ENCODE measurements at places on chromosomes 2 and 18.

DNA sequence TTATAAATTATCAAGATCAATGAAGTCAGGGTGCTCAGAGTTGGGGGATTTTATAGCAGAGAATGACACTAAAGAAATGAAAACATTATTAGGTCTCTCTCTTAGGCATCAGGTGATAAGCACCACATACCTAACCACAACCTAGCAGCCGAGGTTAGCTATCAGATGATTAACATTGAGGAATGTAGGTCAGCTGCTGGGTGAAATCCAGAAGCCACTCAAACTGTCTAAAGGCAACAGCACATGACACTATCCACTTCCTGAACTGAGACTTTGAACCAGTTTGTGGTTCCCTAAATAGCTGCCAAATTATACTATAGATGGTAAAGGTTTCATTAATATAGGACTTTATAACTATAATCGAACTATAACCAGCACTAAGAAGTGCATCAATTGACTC, 4.7 kb downstream of the EPG5 start:
- no peak for DNase-seq

DNA sequence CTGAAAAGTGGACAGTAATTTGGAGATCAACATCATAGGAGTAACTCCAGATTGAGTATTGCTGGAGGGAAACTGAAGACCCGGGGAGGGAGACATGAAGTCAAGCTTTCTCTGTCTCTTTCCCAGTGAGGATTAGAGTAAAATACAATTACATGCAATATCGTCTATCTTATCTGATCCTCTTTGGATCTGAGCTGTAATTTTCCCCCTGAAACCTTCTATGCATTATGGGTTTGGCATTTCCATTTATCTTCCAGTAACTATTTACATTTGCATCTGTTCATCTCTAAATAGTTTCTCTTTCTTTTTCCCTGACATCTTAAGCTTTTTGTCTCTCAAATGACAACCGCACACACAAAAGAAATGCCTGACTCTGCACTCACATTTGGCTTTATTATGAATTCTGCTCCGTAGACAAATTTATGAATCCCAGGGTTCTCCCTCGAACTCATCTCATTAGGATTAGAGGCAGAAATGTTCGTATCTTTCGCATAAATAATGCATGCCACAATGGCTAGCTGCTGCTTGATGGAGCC, 113.1 kb downstream of the SPP2 start:
- DNase-seq: no peak

GRCh38 chr2:86143926-86144685, 38.1 kb downstream of the PTCD3 start:
- no peak for DNase-seq

- DNase-seq: no peak
Observed at GRCh38 chr2:177537636-177538035, 145.1 kb downstream of the AGPS start.

GRCh38 chr2:216371721-216372702, at the start of gene MARCHF4:
Gene MARCHF4 (minus strand): TSS chr2:216372483. CDS start chr2:216370260, 2,223 bp downstream.
- no peak for DNase-seq

- DNase-seq: no peak
Observed at GRCh38 chr2:101253703-101254450, 1.2 kb downstream of the CNOT11 start.

GRCh38 chr2:134039912-134040581, 213.8 kb upstream of the MGAT5 start:
- DNase-seq: no peak

DNA sequence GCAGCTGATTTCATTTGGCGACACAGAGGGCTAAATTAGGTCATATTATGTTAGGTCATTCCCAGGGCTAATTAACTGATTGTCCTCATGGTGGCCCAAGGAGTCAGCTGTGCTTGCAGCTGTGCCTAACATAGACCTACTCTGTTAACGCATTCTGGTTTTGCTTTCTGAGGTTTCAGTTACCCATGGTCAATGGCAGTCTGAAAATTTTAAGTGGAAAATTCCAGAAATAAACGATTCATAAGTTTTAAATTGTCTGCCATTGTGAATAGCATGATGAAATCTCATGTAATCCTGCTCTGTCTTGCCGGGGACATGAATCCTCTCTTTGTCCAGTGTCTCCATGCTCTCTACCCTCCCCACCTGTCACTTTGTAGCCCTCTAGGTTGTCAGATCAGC, 168.7 kb downstream of the KCNS3 start:
- no peak for DNase-seq

DNA sequence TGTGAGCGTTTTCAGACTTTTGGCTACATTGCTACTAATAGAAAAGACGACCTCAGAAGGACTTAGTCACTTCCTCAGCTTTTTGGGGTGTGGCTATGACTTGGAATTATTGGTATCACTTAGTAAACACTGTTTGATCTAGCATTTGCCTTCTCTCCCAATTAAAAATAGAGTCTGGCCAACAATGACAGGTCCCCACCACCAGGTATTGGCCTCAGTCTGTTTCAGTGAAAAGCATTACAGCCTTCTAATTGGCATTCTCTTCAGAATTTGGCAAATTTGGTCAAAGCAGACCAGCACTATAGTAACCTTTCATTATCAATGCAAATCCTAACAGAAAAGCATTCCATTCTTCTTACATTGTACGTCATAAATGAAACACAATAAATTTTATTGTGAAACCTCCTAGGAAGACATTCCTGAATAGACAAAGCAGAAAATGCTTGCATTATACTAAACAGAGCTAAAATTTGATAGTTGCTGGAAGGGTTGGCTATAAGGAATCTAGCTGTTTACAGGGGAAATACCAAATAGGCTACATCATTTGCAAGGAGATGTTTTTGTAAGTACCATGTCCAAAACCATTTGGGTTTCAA, 613.9 kb downstream of the IRS1 start:
- DNase-seq: no peak

DNA sequence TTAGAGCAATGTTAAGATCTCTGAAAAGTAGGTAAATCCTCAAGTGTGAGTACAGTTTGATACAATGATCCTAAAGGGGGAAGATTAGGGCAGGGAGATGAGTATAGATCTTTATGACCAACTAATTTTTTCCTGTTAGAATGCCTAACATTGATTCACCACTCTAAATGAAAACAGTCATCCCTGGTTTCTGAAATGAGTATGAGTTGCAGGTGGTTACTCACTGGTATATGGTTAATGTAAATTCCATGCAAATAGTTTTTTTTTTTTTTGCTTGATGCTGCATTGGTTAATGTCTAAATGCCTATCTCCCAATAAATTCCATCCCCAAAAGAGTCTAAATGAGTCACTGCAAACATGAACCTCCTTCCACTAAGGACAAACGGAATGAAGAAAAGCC, 55.0 kb upstream of the SERPINB2 start:
- no peak for DNase-seq

GRCh38 chr2:3044587-3045317, 332.9 kb downstream of the EIPR1 start:
- no peak for DNase-seq

- DNase-seq: no peak
Observed at GRCh38 chr18:7749510-7749981, 182.4 kb downstream of the PTPRM start.

- no peak for DNase-seq
Observed at GRCh38 chr2:144666032-144666431, 146.1 kb upstream of the ZEB2 start.

DNA sequence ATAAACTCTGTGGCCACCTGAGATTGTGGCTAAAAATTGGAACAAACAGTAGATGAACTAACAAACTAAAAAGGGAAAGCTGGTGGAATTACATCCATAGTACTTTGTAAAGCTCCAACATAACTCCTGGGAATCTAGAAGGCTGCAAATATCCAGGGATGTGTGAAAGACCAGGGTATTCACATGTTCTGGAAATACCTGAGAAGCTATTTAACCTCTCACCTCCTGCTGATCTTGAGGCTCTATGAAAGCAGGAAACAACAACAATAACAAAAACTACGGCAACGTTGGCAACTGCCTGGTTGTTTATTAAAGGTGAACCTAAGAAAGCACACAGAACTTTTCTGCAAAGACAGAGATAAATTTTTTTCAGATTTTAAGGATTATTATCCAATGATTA, 171.3 kb downstream of the CCDC178 start:
- no peak for DNase-seq

DNA sequence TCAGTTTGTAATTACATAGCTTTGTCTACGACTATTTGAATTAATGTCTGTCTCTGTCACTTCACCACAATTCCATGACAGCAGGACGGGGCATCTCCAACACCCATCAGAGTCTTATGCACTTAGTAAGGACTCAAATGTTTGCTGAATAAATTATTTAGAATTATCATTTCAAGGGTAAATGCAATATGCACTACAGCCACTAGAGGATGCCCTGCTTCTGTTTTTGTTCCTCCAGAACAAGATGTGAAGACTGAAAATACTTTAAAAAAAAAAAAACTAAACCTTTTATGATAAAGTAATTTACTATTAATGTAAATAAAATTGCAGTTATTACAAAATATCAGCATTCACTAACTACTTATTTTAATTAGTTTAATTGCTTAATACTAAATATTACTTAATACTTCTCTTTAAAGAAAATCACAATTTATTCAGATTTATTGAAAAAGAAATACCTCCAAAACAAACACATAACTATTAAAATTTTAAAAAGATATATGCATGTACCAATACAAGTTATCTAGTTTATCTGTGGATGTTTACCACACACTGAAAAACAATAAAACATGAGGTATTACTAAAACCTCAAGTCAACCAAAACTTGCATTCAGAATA, 3.2 kb downstream of the PIGN start:
- DNase-seq: no peak

- DNase-seq: no peak
Observed at GRCh38 chr2:208638059-208638458, 231.5 kb downstream of the PTH2R start.

DNA sequence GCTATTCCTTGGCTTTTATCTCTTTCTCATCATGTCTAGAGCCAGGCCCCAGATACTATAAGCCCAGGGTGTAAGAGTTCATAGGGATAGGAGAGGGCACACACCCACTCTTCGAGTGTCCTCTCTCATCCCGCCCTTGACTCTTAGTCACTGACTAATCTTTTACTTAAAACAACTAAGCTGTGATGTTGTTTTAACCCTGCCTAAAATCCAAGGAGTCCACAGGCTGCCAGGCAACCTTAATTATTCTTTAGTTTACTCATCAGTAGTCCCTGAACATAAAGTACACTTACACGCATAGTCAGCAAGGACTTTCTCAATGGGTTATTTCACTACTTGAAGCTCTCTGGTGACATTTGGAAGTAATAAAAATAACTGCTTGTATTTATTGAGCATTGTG, 28.4 kb downstream of the GREB1L start:
- no peak for DNase-seq

- DNase-seq: no peak
Observed at GRCh38 chr2:219614076-219614860, 13.2 kb upstream of the SLC4A3 start.

DNA sequence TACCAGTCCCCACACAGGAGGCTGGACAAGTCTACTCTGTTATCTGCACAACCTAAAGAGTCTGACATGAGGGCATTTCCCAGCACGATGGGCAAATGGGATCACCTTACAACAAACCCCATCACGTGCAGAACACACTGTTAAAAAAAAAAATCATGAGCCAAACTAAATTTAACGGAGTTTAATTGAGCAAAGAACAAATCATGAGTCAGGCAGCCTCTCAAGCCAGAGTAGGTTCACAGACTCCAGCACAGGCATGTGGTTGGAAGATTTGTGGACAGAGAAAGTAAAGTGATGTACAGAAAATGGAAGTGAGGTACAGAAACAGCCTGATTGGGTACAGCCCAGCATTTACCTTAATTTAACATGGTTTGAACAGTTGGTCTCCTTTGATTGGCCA, 59.9 kb downstream of the KYNU start:
- DNase-seq: no peak

DNA sequence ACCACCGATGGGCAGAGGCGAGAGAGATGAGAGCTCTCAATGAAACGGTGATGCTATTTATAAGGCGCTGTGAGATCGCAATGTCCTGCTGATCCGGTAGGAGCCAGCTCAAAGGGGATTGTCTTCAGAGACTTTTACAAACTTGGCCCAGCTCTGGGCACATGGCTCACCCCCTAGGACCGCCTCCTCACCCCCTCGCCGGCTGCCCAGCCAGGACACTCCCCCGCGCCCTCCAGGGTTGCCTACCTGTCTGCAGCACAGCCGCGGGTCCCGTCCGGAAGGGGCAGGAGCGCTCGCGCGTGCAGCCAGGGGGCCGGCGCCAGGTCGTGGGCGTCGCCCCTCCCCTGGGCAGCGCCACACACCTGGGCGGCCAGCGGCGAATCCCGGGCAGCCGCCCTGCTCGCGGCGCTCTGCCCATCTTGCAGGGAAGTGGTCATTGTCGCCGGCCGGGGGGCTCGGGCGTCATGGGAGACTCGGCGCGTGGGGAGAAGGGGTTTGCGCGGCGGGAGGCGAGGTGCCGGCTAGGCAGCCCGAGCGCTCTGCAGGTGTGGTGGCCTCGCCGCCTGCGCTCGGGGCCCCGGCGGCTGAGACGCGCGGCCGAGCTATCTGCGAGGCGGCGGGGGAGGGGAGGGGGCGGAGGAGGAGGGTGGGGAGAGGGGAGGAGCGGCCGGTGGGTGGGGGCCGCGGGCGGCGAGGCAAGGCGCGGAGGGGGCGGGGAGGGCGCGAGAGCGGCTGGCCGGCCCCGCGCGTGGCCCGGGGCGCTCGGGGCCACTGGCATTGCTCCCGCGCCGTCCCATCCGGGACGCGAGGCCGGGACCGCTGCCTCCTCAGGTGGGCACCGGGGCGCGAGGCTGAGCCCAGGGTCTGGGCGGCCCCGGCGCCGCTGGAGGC, at the start of gene GRB14:
GRB14 (minus strand) TSS at position 610 of the 891 bp plus-strand sequence; CDS start at position 437, 173 bp downstream.
- DNase-seq: no peak

DNA sequence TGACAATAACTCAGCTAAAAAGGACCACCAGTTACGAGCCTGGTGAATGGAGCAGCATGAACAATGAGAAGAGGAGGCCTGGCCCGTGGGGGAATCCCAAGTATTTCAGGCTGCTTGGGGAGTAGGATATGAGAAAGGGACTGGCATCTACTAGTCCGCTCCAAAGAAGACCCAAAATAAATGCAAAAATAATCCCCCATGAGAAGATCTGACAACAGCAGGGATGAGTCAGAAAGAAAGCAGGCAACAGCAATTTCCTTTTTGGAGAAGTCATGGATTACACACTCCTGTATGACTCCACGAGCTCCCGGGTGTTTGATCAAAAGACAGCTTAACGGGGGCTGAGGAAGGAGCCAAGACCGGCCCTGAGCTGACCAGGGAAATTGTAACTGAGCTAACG, 111.4 kb downstream of the SOX11 start:
- DNase-seq: no peak

DNA sequence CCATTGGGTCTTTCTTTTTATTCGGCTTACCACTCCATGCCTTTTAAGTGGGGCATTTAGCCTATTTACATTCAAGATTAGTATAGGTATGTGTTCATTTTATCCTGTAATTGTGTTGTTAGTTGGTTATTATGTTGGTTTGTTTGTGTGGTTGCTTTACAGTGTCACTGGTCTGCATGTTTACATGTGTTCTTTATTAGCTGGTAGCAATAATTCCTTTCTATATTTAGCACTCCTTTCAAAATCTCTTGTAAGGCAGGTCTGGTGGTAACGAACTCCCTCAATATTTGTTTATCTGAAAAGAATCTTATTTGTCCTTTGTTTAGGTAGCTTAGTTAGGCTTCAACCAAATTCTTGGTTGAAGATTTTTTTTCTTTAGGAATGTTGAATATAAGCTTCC, 68.7 kb upstream of the XDH start:
- DNase-seq: no peak
